Cardiac septum (tissue), 1 donor: ENCODE measurements at places on chromosomes 4 and X.

- no peak for DNase-seq
Observed at GRCh38 chr4:54038056-54038455, 26.3 kb downstream of the CHIC2 start.

DNA sequence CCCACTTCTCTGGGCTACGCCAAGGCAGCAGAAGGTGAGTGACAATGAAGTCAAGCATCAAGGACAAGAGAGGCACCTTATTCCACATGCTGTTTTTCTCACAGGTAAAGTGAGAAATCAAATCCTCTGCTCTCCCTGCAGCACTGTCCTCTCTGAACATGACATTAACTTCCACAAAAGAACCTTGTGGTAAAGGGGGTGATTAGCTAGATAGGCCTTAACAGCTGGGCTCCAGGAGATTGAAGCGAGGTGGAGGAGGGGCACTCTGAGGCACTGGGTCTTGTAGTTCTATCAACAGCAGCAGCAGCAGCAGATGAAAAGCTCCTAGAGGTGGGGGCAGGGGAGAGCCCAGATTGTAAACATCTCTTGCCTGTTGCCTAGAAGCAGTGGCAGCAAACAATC, 96.8 kb upstream of the CXXC4 start:
- no peak for DNase-seq

GRCh38 chr4:163816494-163816893, 322.0 kb downstream of the TMA16 start:
- DNase-seq, result no peak

DNA sequence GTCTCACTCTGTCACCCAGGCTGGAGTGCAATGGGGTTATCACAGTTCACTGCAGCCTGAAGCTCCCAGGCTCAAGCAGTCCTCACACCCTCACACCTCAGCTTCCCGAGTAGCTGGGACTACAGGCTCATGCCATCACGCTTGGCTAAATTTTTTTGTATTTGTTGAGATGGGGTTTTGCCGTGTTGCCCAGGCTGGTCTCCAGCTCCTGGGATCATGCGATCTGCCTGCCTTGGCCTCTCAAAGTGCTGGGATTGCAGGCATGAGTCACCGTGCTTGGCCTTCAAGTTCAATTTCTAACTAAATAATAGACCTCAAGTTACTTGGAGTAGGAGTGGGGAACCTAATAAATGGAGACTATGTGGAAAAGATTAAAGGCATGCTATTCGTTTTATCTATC, 48.9 kb downstream of the MND1 start:
- no peak for DNase-seq

GRCh38 chr4:42904986-42905385, 12.5 kb downstream of the GRXCR1 start:
- DNase-seq, result no peak

DNA sequence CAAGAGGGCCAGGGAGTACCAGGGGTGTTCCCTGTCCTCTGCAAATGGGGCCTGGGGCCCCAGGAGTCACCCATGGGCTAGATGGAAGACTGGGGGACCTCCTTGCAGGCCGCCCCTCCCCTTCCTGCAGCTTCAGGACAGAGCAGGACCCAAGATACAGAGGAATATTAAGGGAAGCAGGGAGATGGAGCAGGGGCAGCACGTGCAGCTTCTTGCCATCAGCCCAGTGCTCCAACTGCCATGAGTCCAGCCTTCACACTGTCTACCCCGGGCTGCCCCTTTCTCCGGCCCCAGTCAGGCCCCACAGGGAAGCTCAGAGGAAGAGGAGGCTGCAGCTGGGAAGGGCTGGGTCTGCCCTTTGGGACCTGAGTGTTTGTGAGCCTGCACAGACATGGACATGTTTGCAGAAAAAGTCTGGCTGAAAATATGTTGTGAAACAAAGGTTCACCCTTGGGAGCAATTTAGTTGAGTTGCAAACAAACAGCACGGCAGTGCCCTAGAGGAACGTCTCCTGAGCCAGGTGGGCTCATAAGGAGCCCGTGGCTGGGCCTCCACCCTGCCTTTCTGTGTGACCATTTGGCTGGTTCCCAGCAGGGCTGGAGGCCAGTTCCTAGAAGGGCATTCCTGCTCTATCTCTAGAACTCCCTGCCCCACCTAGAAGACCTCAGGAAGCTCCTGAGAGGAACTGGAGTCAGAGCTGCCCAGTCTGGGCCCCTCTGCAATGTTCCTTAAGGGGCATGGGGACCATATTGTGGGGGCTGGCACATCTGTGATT, 8.9 kb downstream of the FATE1 start:
- peak; percentile 55 for DNase-seq

DNA sequence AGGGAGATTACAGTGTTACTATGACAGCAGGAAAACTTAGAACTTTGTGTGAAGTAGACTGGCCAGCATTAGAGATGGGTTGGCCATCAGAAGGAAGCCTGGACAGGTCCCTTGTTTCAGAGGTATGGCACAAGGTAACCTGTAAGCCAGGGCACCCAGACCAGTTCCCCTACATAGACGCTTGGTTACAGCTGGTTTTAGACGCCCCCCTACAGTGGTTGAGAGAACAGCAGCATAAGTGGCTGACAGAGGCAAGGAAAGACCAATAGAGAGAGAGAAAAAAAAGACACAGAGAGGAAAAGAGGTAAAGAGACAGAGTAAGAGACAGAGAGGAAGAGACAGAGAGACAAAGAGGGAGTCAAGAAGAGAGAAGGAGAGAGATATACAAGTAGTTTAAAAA, 144.5 kb downstream of the GC start:
- no peak for DNase-seq

GRCh38 chr4:146978641-146979040, 33.0 kb upstream of the TTC29 start:
- DNase-seq, result no peak

- DNase-seq, result no peak
Observed at GRCh38 chr4:112196461-112196860, 35.1 kb upstream of the AP1AR start.

DNA sequence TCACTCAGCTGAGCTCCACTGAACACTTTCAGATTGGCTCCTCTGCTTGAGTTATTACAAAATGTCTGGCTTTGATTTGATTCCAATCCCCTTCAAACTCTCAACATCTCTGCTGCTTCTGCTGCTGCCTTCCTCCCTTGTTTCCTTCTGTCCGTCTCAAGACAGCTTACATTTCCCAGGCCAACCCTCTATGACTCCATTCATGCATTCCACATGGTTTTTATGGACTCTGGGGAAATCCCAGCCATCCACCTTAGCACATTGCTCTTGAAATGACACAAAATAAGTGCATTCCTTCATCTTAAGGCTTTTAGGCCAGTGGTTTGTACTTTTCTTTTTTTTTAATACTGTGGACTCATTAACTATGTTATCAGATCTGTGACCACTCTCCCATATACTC, 68.5 kb upstream of the TMEM164 start:
- DNase-seq, result no peak

DNA sequence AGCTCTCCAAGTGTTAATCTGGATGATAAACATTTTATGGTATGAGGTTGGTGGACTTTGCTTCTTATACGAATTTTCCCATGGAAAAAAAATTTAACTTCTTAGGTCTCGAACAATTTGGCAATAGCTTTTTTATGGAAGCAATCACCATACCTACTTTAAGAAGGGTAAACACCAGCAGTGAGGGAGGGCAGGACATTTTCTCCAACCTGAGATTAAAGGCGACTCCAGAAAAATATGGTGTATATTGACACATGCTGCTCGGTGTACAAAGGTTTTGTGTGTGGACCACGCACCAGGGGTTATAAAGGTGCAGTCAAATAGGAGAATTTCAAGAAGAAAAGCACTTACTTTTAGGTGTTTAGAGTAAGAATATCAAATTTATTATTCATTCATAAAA, 34.2 kb upstream of the SULT1E1 start:
- DNase-seq, result no peak

GRCh38 chrX:133321451-133321850, 93.8 kb downstream of the GPC4 start:
- DNase-seq, result no peak

DNA sequence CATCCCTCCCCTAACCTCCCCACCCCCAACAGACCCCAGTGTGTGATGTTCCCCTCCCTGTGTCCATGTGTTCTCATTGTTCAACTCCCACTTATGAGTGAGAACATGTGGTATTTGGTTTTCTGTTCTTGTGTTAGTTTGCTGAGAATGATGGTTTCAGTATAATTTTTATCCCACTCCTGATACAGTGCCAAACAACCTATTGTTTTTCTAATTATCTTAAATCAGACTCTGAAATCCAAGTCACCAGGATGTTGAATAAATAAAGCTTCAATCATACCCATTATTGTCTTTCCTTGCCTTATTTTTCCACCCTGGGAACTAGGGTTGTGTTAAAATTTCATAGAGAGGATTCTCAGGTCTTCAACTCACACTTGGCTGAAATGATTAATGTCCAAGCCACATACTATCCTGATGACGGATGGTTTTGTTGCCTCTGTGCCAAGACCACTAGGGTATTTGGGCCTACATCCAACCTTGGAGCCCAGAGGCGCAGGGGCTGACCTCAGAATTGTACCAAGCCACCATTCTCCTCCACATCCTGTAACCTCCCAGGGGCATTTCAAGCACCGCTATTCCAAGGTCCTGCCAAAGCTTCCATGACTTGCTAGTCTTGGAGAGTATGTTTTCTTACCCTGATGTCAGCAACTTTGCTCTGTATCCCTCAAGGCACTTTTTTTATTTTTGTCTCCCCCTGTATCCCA, 332.4 kb downstream of the ARHGAP24 start:
- no peak for DNase-seq

DNA sequence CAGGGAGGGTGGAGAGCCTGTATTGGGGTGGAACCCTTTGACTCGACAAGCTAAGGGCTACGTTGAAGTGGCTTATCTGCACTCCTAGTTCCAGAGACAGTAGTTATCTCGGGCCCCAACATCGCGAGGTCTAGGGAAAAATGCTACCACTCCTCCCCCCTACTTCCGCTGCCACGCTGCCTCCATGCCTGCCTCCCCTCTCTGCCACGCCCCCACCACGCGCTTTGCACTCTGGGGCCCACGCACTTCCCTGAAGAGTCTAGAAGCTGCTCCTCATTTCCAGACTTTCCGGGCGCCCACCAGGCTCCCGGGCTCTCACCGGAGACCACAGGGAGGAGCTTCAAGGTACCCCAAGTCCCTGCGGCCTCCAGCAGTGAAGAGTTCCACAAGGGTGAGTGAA, at the start of gene PASD1:
TSS of gene PASD1 (plus strand) at position 227 of the 400 bp plus-strand sequence. CDS start 37,879 bp downstream, outside the sequence.
- no peak for DNase-seq

DNA sequence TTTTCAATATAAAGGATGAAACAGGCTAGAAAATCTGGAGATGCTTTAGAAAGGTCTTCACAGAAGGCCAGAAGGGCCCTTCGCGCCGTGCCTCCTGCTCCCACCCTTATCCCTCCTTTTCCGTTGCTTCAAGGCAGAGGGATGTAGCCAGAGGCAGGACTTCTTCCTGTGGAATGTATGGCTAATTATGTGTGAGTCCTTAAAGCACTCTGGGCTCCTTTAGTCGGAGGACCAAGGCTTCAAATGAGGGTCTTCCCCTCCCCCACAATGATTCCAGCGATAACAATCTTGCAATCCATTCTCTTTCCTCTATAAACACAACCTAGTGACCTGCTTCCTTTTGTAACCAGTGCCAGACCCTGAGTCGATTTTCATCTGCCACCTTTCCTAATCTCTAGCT, 103.5 kb downstream of the GPC3 start:
- DNase-seq, result no peak

- DNase-seq, result no peak
Observed at GRCh38 chr4:73761856-73762255, 21.5 kb downstream of the CXCL8 start.

DNA sequence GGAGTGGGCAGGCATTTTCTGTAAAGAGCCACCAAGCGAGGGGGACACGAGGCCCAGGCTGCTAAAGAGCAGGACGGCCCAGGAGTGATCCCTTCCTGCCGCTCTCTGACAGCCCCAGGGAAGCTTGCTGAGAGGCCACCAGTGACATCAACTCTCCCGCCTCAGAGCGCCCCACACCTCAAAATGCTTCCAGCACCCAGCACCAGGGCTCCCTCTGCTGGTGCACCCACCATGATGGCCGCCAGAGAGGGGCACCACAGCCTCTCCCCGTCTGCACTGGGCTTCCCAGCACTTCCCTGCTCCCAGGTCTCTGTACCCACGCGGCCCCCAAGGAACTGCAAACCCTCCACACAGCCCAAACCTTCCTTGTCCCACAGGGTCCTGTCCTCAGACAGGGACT, 40.4 kb downstream of the GAK start:
- no peak for DNase-seq

- DNase-seq, result no peak
Observed at GRCh38 chr4:150591904-150592303, 10.0 kb downstream of the MAB21L2 start.

- DNase-seq, result no peak
Observed at GRCh38 chrX:9862525-9862924, 76.3 kb downstream of the SHROOM2 start.

DNA sequence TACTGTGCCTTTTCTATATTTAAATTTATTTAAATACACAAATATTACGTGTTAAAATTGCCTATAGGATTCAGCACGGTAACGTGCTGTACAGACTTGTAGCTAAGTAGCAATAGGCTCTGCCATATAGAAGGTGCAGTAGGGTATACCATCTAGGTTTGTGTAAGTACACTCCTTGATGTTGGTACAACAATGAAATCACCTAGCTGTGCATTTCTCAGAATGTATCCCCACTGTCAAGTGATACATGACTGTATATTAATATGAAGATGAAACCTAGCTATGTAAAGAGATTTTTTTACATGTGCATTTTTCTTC, 431.2 kb downstream of the KCTD8 start:
- no peak for DNase-seq

DNA sequence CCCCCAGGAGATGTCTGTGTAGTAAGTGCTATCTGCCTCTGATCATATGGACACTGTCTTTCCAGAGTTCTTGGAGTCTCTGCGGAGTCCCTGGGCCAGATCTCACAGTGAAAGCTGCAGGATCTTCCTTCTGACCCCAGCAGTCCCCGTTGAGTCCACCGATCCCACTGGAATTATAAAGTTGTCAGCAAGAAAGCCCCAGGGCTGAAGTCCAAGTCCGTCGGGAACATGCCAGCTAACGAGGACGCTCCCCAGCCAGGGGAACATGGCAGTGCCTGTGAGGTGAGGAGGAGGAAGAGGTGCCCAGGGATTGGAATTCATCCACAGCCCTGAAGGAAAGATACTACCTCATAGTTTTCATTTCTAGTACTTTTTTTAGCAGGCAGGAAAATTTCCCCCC, 9.3 kb downstream of the ZNF81 start:
- no peak for DNase-seq

GRCh38 chrX:136823175-136823574, 42.4 kb upstream of the ARHGEF6 start:
- DNase-seq, result no peak

DNA sequence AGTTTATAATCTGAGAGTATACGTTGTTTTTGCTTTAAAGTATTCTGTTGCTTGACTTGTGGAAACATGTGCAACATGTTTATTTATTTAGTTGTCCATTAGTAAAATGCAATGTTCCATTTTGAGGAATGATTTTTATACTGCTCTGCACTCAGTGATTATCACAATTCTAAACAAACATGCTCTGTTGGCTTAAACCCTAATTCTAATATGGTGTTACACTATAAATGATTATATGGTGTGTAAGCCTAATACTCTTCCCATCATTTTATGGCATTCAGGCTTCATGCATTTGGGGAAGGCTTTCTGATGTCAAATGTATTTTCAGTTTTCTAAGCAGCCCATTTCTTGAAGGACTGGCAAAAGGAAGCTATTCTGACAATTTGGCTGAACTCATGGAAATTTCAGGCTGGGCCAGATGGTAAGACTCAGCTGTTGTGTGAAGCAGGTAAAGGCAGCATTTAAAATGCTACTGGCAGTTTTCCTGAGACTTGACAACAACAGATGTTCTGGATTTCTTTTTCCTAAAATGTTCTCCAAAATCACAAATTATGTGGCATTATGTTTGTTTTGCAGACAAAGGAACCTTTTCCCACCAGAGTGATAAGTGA, 336.7 kb upstream of the GNPDA2 start:
- DNase-seq, result no peak

GRCh38 chr4:88811904-88812303, 114.3 kb upstream of the NAP1L5 start:
- DNase-seq, result no peak
